ENCODE measurements at places on chromosomes 12 and 14.

GRCh38 chr12:5945071-5946008, at the start of gene ANO2:
TSS of gene ANO2 (minus strand) at chr12:5945259. CDS start at chr12:5945217, 42 bp downstream.
- DNase-seq: no peak

GRCh38 chr12:67650388-67651131, 2.0 kb downstream of the DYRK2 start:
- DNase-seq: no peak

DNA sequence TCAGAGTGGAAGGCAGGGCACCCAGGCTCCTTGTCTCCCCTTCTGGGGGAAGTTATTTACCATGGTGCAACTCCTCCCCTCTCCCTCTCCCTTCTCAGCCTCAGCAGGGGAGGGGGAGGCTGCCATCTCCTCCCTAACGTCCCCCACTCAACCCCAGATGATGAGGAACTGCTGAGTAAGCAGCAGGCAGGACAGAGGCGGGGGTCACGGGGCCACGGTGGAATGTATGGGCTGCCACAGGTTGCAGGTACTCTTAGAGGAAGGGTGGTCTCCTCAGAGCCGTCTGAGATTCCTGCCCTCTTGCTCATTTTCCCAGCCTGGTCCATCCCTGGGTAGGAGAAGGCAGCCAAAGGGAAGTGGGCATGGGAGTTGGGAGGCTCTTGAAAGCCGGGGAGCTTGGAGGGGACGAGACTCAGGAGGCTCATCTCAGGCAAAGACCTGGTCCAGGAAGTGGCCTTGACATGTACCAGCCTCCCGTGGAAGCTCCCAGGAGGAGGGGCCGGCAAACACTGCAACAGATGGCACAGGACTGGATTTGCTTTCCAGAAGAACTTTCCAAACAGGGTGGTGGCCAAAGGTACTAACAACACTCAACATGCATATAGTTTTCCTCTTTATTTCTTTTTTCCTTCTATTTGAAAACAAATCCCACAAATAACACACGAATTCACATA, 19.0 kb downstream of the RIN3 start:
- no peak for DNase-seq

GRCh38 chr14:83044001-83044400, 1510.3 kb upstream of the SEL1L start:
- DNase-seq: no peak

GRCh38 chr12:79769189-79769859, 78.6 kb upstream of the PAWR start:
- no peak for DNase-seq

DNA sequence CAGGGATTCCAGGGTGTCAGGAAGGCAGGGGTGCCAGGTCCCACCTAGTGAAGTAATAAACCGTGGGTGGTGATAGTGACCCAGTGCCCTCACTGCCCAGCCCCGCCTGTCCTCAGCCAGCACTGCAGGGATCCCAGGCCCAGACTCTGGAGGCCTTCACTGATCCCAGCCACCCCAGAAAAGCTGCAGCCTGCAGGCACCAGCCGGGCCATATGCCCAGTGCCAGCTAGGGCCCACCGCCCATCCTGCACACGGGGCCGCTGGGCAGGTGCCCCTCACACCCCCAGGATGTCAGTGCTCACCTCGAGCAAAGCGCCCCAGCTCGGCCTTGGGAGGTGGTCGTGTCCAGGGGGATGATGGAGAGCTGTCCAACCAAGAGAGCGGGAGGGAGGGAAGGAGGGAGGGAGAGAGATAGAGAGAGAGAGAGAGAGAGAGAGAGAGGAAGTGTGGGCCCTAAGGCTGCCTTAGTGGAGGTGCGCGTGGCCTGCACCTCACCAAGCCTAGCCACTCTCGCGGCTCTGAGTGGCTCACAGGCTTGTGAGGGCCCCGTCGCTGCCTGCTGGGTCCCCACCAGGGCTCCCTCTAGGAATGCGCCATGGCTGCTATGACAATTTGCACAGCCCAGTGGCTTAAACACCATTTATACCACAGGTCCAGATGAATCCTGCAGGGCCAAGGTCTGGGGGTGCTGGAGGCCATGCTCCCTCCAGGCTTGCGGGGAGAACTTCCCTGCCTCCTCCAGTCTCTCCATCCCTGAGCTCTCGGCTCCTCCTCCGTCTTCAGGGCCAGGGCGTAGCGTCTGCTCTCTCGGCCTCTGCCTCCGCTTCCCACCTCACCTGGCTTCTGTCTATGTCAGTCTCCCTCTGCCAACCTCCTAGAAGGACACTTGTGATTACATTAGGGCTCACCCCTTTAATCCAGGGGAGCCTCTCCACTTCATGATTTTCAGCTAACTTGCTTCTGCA, 401.0 kb downstream of the TMEM121 start:
- DNase-seq: no peak

DNA sequence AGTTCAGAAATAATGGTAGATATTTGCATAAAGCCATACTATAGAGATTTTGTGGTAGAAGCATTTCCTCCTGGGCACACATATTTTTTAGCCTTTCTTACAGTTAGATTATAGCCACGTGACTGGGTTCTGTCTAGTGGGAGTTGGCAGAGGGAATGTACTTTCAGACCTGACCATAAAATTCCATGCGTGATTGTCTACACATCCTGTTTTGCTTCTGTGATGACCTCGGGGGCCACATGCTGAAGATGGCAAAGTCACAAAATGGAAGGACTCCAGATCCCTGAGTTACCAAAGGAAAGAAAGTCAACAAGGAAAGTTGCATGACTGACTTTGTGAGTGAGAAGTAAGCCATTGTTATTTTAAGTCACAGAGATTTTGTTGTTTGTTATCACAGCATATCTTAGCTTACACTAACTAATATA, 14.6 kb upstream of the MIA2 start:
- no peak for DNase-seq

GRCh38 chr14:78340250-78340649, 170.1 kb downstream of the NRXN3 start:
- no peak for DNase-seq

DNA sequence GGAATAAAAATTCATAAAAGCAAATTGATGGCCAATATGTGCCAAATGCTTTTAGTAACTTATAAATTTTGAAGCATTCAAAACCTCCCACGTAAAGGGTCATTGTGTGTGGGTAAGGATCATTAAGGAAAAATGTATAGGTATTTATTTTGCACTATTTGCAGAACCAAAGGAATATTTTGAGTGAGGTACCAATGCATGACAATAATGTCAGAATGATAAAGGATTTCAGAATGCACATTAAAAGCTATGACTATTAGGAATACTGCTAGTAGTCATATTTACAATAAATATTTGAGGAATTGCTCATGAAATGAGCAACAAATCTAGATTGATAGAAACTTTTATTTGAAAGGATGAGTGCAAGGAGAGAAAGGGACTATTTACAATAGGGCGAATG, 932.8 kb downstream of the SLC6A15 start:
- no peak for DNase-seq

GRCh38 chr14:59688224-59689170, 111.9 kb upstream of the CCDC175 start:
- DNase-seq: peak; percentile 17

DNA sequence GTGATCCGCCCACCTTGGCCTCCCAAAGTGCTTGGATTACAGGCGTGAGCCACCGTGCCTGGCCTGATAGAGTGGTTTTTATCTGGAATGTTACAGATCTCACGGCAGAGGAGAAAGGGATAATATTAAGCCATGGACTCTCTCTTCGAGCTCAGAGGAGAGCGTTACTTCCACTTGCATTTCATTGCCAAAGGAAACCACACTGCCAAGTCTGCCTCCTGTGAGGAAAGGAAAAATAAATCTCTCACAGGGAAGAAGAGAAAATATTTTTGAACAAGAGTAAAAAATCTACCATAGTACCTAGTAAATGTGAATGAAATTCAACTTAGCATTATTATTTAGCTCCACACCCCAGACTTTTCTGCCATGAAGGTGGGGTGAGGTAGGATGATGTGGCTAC, 319.2 kb upstream of the PRICKLE1 start:
- DNase-seq: no peak

GRCh38 chr14:91047174-91047753, 13.2 kb downstream of the RPS6KA5 start:
- no peak for DNase-seq

- no peak for DNase-seq
These were observed 37.5 kb downstream of the MAP3K9 start for GRCh38 chr14:70771781-70772212.

DNA sequence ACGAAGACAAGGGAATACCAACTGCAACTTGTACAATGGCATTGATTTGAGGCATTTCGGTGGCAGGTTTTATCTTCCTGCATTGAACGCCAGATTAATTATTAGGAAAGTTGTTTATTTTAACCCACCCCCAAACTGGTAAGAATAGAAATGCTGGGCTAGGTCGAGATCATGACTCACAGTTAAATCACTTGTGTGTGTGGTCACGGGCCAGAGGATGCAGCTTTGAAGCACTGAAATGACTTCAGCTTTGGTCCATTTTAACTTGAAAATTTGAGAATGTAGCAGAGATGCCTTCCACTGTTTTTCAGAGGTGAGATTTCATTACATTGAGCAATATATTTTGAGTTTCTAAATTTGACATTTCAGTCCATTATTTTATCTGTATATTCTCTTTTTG, 23.6 kb upstream of the KCNH3 start:
- DNase-seq: no peak

DNA sequence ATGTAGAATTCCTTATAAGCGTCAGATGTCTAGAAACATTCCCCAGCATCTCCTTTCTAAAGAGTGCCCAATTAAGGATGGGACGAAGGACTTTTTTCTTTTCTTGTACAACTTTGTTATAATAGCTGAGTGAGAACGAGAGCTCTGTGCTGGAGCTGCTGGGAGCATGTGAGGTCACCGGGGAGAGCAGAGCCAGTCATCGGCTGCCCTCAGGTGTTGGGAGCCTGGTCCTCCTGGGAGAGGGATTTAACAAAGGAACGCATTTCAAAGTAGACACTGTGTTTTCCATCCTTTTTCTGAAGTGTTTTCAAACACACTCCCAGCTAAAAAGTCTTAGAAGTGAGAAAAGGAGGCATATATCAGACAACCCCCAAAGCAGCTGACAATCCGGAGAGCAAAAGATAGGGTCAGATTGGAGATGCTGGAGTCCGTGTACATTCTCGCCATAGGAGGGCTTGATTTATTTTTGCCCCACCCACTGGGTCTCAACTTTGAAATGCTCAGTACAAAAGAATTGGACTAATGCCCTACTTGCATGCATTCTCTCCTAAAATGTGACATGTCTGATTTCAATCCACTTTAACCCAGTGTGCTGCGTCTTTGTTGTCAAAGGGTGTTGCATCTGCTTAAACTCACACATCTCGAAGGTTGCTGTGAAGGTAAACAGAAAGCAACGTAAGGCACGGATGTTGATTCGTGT, 50.8 kb upstream of the PIWIL1 start:
- no peak for DNase-seq

GRCh38 chr12:9405886-9406563, 197.8 kb upstream of the PZP start:
- DNase-seq: no peak

DNA sequence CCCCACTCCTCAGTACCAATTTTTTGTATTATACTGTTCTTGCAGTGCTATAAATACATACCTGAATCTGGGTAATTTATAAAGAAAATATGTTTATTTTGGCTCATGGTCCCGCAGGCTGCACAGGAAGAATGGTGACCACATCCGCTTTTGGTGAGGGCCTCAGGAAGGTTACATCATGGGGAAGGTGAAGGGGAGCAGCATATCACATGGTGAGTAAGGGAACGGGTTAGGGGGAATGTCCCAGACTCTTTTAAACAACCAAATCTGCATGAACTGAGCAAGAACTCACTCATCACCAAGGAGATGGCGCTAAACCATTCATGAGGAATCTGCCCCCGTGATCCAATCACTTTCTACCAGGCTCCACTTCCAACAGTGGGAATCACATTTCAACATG, 40.0 kb downstream of the OSBPL8 start:
- DNase-seq: no peak

DNA sequence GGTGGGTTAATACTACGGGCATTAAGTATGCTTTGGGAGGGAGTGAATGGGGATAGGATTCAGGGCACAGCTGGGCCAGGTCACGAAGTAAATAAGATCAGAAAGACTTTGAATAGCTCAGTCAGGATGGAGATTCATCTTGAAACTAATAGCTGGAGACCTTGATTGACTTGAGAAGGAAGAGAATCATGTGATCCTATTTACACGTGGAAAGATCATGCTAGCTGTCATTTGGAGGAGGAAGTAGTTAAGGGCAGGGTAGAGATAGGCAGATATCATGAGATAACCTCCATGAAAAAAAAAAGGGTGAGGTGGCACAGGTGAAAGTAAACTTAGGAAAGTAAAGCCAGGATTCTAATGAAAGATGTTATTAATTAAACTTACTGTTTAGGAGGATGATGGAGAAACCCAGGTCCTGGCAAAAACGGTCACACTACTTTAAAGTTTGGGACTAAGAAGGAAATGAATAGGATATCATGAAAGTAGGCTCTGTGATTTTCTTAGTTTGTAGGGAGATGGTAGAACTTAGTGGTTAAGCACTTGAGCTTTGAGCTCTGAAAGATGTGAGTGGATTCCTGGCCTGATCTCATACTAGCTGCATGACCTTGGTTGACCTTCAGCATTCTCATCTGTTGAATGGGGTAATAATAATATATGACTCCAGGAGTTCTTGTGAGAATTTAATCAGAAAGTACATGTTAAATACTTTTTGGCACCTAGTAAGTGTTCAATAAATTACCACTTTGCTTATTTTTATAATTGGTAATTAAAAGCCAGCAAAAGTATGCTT, 439.0 kb downstream of the NRXN3 start:
- DNase-seq: no peak

GRCh38 chr12:106195621-106196027, 52.2 kb downstream of the CKAP4 start:
- DNase-seq: no peak

GRCh38 chr12:132419631-132420246, 70.2 kb upstream of the FBRSL1 start:
- no peak for DNase-seq

DNA sequence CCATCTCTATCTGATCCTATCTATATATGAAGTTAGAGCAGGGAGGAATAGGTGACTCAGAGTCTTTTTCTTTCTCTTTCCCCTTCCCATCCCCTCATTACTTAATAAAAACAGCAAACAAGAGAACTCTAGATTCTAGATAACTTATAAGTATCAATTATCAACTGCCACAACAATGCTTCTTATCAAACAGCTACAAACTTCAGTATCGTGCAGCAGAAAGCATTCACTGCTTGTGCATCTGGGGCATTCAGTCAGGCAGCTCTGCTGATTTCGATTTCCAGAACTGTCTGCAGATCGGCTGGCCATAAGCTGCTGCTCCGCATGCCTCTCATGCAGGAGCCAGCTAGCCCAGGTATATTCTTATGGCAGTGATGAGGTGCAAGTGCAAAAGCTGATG, 19.4 kb downstream of the A2ML1 start:
- peak; percentile 62 for DNase-seq
